Endothelial cell (in vitro differentiated cells): ENCODE measurements at places on chromosomes 7 and 10.

DNA sequence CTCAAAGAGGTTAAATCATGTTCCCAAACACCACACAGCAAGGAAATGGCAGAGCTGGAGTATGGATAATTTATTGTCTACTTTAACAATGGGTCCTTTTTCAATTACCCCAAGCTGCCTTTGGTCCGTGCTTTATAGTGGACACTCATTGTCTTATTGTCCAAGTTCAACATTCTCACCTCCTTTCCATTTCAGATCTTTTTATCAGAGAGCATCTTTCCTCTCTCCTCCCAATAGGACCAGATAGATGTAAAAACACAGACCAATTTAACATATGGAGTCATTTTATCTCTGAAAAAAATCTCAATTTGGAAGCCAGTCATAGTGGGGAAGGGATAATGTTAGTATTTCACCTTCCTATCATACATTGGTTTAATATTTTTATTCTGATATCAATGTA, 83.5 kb upstream of the WAC start:
- DNase-seq: no peak

- no peak for DNase-seq
Measured at GRCh38 chr7:136002802-136003201, 25.6 kb upstream of the MTPN start.

DNA sequence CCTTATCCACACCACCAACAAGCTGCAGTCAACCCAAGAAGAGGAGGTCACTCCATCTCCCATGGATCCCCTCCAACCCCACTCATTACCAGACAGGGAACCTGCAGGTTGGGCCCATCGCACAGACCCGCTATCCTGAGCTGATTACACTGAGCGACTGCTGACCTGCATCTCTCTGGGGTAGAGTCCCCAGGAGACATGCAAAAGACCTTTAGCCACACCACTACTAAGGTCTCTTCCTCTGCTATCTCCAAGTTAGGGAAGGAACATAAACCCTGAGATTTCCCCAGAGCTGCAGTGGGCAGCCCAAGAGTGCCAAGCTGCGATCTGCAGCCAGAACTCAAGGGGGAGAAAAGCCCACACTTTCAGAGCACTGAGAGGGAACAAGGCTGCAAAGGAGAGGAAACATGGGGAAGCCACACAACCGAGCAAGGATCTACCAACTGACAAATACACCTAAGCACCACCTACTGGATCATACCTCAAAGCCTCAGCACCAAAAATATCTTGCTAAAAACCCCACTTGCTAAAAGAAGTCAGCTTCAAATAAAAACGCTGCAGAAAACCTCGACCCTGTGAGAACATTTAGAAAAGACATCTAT, 298.2 kb downstream of the SORCS1 start:
- DNase-seq: no peak

DNA sequence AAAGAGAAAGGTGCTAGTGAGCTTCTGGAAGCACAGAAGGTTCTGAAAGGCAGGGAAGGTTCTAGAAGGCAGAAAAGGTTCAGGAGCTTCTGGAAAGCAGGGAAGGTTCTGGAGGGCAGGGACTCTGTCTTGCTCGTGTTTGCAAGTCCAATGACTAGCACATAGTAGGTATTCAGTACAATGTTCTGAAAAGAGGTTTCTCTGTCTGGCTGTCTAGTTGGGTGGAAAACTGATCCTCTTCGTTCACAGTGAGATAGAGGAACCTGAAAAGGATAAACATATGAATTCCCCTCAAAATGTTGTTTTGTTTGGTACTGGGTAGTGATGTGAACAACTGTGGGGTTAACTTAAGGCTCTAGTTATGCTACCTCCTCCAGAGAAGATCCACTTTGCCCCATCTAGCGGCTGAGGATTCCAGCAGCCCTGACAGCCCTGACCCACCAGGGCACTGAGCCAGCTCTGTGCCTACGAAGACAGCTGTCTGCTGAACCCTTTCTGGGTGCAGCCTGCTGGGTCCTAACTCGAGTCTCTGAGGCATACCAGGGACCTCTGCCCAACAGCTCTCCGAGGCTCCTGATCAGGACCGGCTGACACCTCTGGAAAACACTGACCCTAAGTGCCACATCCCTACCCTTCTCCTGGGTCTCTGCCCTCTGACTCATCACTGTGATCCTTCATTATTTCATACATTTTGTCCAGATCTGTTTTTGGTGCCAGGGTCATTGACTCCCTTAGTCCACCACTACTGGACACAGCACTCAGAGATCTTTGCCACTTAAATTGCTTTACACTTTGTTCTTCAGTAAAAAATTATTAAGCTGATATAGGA, 15.4 kb downstream of the PTPRN2 start:
- no peak for DNase-seq

DNA sequence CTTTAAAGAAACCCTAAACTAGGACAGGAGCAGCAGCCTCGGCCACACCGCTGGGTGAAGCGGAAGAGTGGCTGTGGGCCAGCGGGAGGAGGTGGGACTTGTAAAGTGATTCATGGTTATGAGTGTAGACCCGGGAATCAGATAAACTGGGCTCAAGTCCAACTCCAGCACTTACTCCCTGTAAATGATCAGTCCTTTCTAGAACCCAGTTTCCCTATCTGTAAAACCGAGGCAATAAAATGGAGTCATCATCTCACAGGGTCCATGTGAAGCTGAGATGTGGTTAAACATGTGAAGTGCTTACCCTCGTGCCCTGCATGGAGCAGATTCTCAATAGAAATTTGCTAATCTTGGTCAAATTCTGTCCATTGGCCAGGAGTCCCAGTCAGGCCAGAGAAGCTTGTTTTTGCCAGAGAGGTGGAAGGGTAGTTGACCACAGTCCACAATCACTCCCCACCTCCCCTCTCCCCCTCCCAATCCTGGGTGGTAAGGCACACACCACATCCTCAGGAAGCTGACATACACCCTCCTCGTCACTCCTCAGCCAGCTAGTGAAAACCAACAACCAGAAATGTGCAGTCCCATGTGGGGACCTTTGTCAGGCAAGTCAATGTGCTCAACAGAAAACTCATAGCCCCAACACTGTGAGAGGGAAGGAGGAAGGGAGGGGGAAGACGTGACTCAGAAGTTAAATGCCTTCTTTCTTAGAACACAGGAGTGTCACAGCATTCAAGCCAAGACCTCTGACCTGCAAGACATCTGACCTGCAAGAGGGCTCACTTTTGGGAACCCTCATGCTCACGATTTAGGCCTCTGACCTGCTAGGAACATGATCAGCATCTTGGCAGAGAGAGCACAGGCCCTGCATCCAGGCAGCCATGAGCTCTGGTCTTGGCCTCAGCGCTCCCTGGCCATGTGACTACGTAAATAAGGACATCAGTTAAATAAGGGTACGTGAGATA, 145.1 kb downstream of the PLXNA4 start:
- no peak for DNase-seq

GRCh38 chr10:110357871-110358270, 53.2 kb upstream of the SMNDC1 start:
- DNase-seq: no peak

DNA sequence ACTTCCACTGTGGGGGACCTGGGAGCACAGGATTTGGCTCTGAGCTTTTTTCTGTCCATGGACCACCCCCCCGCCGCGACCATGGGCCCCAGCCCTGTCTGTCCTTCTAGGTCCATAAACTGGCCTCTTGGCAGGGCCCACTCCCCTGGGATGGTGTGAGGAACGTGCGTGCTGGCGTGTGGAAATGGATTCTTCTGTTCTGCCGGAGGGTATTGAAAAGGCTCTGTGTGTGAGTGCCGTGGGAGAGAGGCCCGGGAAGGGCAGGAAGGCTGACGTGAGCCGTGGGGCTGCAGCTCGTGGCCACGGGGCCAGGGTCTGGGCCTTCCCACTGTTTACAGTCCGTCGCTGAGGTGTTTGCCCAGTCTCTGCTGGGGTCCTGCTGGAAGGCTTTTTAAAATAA, 123.7 kb downstream of the GRK5 start:
- DNase-seq: no peak

GRCh38 chr10:79287973-79288723, 59.1 kb upstream of the PPIF start:
- DNase-seq: no peak
